Ovary (tissue), 10 donors: ENCODE measurements at places on chromosomes 13 and 19.
A peak's percentile ranks its signal among the peaks of the same experiment; 100 is the strongest.

DNA sequence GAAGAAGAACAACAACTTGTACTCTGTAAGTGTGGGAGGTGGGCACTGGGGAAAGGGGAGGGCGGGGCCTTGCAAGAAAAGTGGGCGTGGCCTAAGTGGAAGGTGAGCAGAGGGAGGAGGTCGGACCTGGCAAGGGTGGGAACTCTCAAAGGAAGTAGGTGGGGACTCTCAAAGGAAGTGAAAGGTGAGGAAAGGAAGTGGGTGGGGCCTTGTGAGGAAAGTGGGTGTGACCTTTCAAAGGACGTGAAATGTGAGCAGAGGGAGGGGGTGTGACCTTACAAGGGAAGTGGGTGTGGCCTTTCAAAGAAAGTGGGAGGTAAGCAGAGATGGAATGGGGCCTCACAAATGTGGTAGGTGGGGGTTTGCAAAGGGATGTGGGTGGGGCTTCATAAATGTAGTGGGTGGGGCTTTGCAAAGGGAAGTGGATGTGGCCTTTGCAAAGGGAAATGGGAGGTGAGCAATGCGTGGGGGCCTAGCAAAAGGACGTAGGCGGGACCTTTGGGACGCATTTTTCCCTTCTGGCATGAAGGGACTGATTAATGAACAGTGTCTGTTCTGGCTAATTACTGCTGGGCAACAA lies 25.9 kb downstream of the ACSBG2 start:
- no peak for DNase-seq

GRCh38 chr19:39832341-39833083 lies 1.4 kb downstream of the DYRK1B start:
- no peak for DNase-seq

GRCh38 chr13:20118268-20119140 lies 42.3 kb downstream of the GJA3 start:
- DNase-seq: peak; percentile 76

GRCh38 chr13:107765724-107766401 lies 449.5 kb downstream of the LIG4 start:
- no peak for DNase-seq

- DNase-seq: no peak
Measured at GRCh38 chr13:29519921-29520320, 75.6 kb downstream of the SLC7A1 start.

- DNase-seq: no peak
Measured at GRCh38 chr13:98450539-98451111, 126.3 kb downstream of the STK24 start.

DNA sequence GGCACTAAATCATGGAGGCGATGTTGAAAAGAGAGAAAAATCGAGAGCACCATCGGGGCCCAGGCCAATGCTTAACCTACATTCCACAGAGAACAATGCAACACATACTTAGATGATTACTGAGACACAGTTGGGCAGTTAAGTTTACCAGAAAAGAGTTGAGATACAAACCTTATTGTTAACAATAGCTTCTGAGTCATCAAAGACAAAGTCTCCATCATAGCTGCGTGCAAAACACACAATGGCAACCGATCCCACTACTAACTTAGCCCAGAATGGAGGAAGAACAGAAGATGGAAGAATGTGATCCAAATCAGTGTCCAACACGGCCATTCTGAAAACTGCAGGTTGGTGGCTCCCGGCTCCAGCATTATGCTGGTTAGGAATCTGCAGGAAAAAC lies 6.2 kb downstream of the TMTC4 start:
- DNase-seq: no peak

DNA sequence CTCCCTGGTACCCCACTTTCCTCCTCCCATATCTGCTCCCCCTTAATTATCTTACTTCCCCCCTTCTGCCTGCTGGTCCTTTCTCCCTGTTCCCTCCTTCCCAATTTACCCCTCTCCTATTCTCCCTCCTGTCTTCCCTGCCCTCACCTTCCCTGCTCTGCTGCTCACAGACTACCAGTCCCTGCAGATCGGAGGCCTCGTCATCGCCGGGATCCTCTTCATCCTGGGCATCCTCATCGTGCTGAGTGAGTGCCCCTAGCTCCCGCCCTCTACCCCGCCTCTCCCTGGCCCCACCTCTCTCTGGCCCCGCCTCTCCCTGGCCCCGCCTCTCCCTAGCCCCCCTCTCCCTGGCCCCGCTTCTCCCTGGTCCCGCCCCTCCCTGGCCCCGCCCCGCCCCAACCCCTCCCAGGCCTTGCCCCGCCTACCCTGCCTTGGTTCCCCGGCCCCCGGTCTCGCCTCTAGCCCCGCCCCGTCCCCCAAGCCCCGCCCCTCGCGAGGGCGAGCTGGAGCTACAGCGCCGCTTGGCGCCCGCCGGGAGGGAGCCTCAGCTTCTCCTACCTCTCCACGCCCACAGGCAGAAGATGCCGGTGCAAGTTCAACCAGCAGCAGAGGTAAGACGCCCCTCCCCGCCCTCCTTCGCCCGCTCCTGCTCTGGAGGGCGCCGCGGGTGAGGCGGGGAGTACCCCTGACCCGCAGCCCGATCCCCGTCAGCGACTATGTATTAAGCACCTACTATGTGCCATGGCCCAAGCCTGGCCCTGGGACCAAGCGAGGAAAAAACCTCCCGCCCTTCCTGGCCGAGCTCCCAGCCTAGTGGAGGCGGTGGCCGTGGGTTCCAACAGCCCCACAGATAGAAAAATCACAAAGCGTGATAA lies 1.9 kb upstream of the FXYD7 start:
- DNase-seq: peak; percentile 85

DNA sequence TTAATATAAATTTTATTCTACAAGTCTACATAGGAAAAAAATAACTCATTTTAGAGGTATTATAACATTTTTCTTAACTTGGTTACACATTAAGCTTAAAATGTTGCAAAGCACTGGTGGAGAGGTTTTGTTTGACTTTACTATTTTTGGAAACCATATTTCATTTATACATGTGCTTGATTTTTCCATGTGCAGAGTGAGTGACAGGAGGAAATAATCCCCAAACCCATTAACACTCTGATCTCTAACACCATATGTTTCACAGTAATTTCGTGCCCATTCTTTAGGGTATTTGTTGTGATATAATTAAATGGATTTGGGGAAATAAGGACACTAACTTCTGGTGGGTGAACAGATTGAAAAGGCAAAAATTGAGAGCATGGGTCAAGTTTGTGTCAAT lies 2124.4 kb upstream of the PCDH20 start:
- no peak for DNase-seq

GRCh38 chr13:93412676-93413075 lies 186.1 kb downstream of the GPC6 start:
- no peak for DNase-seq

DNA sequence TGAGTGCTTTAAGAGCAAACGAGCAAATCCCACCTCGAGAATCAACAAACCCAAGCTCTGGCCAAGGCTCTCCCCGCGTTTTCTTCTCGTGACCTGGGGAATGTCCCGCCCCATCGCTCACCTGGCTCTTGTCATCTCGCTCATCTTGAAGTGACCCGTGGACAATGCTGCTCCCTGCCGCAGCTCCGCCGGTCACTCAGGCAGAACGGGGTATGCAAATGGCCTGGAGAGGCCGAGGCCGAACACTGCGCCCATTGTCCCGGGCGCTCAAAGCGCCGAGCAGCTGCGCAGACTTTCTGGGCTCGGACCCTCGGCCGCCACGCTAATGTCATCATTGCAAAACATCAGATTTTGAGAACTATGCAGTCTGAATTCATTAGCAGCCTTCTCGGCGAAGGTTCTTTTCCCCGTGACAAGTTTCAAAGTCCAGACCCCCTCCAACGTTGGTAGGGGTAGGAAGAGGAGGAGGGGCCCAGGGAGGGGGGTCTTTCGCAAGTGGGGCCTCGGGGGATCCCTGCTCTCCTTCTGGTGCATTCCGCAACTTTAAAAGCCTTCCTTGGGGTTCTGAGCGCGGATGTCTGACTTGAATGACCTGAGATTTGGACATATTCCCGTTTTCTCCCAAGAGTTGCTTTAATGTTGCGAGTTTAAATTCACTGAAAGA lies 39.7 kb downstream of the SOX1 start:
- DNase-seq: no peak

DNA sequence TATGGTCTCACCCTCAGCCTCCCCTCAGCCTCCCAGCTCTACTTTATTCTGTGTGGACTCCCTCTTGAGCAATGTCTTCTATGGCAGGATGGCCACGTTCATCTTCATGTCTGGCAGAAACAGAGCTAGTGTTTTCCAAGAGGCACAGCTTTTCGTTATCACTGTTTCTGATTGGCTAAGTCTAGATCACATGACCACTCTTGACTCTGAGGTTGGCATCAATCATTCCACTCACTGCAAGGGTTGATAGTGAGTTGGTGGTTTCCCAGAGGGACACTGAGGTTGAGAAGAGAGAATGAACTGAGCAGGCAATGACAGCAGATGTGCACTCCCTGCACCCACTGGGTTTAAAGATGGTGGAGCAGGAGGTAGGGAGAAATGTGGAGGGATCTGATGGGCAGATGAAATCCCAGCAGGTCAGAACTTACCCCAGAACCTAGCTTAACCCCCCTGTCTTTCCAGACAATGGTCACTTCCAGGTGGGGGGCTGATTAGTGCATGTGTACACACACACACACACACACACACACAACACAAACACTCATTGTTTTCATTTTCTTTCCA lies 26.3 kb upstream of the UQCRFS1 start:
- no peak for DNase-seq

DNA sequence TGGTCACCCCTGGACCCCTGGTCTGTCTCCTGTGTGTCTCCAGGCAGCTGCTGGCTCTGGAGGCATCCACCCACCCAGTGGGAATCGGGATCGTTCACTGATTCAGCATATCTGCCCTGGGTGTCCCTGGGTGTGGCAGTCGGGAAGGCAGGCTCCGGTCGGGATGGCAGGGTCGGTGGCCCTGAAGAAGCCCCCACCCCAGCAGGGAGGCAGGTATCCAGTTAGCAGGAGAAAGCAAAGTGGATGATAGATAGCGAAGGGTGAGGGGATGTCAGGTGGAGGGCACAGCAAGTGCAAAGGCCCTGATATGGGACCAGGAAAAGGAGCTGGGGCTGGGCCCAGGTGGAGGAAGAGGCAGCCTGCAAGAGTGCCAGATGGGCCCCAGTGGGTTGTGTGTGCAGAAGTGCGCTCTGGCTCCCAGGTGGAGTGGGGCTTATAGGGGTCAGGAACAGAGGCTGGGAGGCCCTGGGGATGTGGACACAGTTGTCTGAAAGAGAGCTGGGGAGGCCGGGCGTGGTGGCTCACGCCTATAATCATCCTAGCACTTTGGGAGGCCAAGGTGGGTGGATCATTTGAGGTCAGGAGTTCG lies 2.3 kb downstream of the SSBP4 start:
- peak; percentile 42 for DNase-seq
